ENCODE measurements at places on chromosomes 12 and 14.

DNA sequence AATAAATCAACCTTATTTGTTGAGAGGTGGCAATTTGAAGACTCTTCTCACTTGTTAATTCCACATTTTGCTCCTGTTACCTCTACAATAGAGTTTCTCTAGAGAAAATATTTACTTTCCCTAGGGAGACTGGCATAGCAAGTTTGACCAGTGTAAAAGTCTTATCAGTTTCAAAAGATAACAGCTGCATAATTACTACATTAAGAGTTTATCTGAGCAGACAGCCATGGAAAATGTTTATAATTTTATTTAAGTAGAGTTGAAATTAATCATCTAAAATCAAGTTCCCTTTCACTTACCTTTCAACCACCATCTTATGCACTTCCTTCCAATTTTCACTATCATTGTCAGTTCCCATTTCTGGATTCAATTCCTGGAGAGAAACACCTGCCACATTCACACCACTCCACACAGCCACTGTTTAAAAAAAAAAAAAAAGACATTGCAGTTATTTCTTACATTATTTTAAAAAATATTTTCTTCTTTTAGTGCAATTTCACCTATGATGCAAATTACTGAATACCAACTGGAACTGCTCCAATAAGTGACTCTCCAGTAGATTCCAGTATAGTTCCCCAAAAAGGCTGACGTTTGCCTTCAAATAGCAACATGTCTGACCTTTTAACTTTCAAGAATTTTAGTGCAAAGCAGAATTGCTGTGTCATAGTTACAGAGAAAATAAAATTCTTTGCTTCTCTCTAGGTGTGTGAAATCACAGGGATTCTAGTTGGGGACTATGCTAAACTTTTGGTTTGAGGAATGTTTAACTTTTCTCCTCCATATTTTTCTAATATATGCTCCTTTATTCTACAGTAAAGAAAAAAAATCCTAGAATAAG, 19.4 kb downstream of the LDHB start:
- DNase-seq, result no peak

GRCh38 chr14:101026341-101026740, 122.8 kb upstream of the RTL1 start:
- no peak for DNase-seq

- no peak for DNase-seq
Measured at GRCh38 chr14:90720832-90721231, 95.4 kb downstream of the TTC7B start.

DNA sequence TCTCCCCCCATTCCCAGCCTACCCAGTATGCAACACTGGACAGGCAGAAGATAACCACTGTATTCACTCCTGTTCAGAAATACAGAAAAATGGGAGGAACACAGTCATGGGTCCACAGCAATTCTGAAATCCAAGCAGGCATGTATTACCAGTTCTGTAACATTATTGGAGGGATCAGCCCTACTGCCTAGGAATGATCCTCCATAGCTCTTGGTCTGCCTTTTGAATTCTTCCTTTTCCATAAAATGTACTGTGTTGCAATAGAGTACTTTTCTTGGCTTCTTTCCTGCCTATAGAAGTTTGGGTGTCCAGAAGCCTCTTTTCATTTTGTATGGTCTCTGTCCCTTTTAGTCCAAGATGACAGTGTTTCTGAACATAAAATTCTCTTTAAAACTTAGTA, 46.5 kb downstream of the SPATS2 start:
- DNase-seq, result no peak

GRCh38 chr12:5575987-5576386, 144.1 kb downstream of the NTF3 start:
- DNase-seq, result no peak

DNA sequence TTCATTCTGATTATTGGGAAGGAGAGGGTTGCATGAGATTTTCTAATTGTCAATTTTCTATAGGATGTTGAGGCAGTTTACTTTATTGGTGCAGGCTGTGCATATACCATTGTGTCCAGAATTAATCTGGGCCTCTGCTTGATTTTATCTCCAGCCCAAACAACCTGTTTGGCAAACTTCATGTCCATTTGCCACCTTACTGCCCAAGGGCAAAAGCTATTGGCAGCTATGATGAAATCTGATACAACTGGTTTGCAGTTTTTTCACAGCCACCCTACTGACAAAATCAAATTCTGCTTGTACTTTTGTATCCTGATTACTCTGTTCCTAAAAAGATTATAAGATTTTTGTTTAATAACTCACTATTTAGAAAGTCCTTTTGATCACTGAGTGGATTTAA, 789.2 kb upstream of the FBXO33 start:
- no peak for DNase-seq

GRCh38 chr14:59013672-59014298, 174.7 kb upstream of the DAAM1 start:
- no peak for DNase-seq

DNA sequence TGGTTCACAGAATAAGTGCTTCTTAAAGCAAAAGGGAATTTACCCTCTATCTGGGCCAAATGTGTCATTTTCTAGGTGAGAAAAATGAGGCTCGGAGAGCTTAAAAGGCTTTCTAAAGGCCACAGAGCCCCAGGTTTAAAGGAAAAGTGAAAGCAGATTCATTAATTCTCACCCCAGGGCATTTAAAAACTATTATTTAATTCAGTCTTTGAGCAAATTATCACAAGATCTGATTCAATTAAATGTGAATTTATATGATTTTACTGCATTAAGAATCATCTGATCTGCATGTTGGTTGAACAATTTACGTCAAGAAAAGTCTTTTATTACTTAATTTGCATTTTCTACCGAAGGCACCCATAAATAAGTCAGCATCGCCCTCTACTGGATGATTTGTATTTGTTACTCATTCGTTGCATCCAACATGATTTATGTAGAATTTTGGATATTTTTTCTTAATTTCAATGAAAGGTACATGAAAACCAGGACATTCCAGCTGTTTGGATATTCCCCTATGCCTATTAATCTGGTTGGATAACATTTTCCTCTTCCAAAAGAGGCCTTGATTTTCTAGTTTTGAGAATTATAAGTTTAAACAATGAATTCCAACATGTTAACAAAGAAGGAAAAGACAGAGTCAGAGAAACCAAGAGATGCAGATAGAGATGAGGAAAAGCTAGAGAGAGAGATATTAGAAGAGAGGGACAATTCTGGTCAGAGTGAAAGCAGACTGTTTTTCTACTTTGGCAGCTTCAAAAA, 19.1 kb upstream of the DHRS7 start:
- no peak for DNase-seq

- DNase-seq, result no peak
Measured at GRCh38 chr12:54036620-54037359, 3.9 kb downstream of the HOXC5 start.

GRCh38 chr12:74418573-74418972, 119.1 kb upstream of the ATXN7L3B start:
- DNase-seq, result no peak

DNA sequence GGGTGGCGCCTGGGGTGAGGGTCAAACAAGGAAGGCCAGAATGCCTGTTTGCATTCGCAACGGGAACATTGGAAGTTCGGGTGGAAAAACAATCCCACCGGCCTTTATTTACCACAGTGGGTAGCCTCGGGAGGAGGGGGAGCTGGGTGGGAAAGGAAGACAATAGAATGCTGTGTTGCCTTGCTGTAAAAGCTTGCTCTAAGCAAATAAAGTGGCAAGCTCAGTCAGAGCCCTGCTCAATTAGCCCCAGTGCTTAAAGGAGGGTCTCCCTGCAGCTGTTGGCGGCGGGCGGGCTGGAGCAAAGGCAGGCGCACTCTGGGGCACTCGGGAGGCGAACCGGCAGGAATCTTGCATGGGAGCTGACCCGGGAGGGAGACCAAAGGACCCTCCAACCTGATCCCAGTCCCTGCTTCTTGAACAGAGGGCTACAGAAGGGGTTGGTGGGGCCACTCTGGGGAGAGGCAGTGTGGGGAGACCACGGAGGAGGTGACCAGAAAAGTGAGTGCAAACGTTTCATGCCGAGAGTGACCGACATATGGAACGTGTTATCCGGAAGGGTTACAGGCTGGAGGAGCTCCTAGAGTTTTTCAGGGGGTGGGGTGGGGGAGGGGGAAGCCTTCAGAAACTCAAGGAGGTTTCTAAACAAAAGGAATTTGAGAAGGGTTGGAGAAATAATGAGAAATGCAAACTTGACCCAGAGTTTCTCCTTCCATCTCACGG, 48.5 kb downstream of the NTF3 start:
- no peak for DNase-seq

GRCh38 chr12:53221203-53222080, 10.6 kb downstream of the RARG start:
- peak; percentile 56 for DNase-seq

DNA sequence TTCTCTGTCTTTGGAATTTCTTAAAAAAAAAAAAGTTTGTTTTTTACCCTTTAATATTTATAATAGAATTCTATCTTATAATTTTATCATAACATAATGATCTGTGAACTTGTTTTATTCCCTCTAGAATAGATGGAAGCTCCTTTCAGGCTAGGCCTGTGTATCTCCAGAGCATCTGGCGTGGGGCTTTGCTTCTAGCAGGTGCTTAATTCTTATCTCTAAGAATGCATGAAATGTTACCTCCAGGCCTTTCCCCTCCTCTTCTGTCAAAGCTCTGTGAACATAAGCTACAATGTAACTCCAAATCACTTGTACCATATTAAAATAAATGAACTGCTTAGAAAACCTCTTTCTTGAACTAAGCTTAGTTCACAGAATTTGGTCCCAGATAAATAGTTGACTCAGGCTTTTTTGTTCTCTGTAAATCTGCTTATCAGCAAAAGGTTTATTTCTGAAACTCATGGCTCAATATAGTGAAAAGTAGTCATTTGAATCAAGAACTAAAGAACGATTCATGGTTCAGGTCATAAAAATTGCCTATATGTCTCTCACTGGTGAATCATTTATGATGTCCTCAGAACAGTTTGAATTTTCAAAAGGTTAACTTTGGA, 407.1 kb downstream of the TRHDE start:
- no peak for DNase-seq

- no peak for DNase-seq
Measured at GRCh38 chr14:51079489-51079888, 15.4 kb downstream of the TRIM9 start.

DNA sequence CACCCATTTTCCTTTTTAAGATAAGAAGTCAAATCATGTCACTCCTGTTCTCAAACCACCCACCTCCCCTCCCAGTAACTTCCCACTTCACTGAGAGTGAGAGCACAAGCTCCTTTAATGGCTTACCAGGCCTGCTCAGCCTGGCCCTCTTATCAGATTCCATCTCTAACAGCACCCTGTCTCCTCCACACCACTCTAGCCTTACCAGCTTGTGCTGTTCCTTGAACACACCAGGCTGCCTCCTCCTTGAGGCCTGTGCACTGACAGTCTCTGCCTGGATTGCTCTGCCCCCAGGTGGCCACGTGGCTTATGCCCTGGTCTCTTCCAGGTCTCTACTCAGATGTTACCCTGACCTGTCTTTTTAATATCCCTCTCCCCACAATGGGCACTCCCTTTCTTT, 40.1 kb upstream of the EVL start:
- DNase-seq, result no peak

- no peak for DNase-seq
Measured at GRCh38 chr12:3827301-3828000, 45.7 kb downstream of the PARP11 start.

- no peak for DNase-seq
Measured at GRCh38 chr12:108712925-108713203, 18.5 kb downstream of the CORO1C start.

DNA sequence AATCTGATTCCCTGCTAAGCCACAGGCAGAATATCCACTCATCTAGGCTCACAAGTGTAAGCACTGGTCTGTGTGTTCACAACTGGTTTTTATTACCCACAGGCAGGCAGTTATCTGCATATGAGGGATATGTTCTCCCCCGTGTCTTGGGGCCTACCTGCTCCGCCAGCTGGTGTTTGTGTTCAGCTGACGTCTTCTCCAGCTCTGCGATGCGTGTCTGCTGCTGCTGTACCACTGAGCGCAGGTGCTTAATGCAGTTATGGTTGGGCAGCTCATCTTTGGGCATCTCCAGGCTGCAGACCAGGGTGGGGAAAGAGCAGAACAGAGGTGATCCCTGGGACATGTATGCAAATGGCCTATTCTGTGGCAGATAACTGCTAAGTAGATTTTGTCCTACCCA, 13.7 kb downstream of the RNF41 start:
- no peak for DNase-seq

DNA sequence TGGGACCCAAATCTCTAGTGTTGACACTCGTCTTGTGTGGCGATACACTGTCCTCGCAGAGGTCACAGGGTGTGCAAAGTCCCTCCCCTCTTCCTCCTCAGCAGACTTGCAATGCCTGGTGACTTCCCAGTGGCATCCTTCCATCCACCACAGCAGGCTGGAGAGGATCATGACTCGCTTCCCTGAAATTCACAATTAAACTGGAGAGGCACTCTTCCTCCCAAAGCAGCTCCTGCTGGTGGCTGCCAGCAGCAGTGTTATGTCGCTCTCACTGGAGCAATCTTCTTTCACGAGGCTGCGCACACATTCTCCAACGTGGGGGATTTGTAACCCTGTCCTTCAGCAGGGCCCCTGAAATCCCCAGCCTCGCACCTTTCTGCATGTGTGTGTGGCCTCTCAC, 145.2 kb upstream of the TMCC3 start:
- no peak for DNase-seq

DNA sequence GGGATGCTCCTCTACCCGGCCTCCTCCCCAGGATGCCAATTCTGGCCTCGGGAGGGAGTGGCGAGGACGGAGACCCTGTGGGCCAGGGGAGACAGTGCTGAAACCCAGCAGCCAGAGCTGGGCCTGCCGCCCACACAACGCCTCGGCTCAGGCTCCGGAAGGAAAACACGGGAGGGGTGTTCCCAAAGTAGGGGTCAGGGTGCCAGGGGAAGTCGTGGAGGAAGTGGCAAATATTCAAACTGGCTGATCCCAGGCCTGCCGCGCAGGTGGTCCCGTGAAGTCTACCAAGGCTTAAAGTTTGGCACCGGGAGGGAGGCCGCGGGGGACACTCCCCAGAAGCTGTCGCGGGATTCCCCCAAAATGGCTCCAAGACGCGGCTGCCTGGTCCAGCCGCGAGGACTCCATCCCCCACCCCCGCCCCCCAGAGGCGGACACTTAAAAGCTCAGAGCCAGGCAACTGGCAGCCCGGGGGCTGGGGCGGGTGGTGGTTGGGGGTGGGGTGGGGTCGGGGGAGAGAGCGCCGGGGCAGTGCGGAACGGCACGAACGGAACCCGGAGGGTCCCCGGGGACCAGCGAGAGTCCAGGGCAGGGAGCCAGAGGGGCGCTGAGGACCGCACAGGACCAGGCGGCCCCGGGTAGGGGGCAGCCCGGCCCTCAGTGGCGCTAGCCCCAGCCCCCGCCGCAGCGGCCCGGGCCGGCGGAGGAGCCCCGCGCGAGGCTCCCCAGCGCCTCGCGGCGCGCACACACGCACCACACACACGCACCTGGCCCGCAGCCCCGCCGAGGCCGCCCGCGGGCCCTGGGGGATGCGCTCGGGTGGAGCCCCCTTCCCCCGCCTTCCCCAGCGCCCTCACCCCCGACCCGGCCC, 20.0 kb downstream of the BEGAIN start:
- DNase-seq, result no peak

- DNase-seq, result no peak
Measured at GRCh38 chr12:8697120-8697475, 693 bp upstream of the RIMKLB start.

- no peak for DNase-seq
Measured at GRCh38 chr12:11976005-11976404, 94.7 kb upstream of the BCL2L14 start.

GRCh38 chr12:102095677-102096263, 24.1 kb downstream of the NUP37 start:
- DNase-seq, result no peak

GRCh38 chr12:12275874-12276273, 9.0 kb upstream of the LRP6 start:
- DNase-seq, result no peak
